ENCODE measurements at places on chromosomes 2 and 18. TPM values are rescaled to one million over a fixed set of nuclear protein-coding genes. Genes with fewer than 3 reads are reported as not detected.

DNA sequence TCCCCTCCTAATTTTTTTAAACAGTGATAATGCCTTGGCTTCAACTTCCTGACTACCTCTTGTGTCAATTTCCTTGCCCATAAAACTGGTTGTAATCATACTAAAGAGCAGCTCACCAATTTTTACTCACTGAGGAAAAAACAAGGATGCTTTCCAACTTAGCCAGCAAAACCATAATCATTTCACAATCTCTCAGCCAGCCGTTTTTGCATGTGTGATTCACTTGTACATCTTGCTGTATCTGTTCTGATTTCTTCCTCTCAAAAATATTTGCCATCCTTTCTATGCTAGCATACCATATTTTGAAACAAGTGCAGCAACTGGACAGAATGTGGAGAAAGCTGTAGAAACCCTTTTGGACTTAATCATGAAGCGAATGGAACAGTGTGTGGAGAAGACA lies 60.7 kb downstream of the RAB27B start:
- no peak for DNase-seq
- no peaks in the 10 kb centered on the region for H3K27me3 ChIP-seq
- no peak overlapping the region for H3K4me3 ChIP-seq
- H3K36me3 ChIP-seq = no peaks in the 10 kb centered on the region

Gene SP5
- 0.84 TPM for total RNA-seq

DNA sequence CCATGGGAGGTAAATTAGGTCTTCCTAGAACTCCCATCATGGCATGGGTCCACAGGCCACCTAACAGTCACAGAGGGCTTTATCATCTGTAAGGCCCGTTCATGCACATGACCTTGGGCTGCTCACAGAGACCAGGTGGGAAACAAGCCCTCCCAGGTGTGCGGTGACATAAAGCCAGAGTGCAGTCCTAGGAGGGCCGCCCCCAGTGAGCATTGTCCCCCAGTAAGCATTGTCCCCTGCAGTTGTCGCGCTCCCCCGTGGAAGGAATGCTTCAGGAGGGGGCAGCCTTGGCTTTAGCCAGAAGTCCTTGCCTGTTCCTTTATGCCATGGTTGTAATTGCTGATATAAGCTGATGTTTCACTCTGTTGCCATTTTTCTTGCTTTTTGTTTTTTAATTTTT lies 41.7 kb upstream of the LYPD6B start:
- no peak overlapping the region for H3K4me3 ChIP-seq
- no peak overlapping the region for H3K27ac ChIP-seq
- H3K27me3 ChIP-seq = no peaks in the 10 kb centered on the region
- no peaks in the 10 kb centered on the region for H3K4me1 ChIP-seq
- H3K36me3 ChIP-seq = no peaks in the 10 kb centered on the region

Gene BMP10
- 8.0 TPM for total RNA-seq

GRCh38 chr18:76658627-76659026 lies 163.6 kb upstream of the ZNF516 start:
- no peaks in the 10 kb centered on the region for H3K4me1 ChIP-seq
- DNase-seq = no peak
- no peak overlapping the region for H3K27ac ChIP-seq
- no peak overlapping the region for H3K4me3 ChIP-seq
- H3K27me3 ChIP-seq = no peaks in the 10 kb centered on the region
